ENCODE measurements at places on chromosomes 7 and 10.

- DNase-seq, result no peak
Measured at GRCh38 chr7:47634273-47634672, 52.4 kb upstream of the TNS3 start.

DNA sequence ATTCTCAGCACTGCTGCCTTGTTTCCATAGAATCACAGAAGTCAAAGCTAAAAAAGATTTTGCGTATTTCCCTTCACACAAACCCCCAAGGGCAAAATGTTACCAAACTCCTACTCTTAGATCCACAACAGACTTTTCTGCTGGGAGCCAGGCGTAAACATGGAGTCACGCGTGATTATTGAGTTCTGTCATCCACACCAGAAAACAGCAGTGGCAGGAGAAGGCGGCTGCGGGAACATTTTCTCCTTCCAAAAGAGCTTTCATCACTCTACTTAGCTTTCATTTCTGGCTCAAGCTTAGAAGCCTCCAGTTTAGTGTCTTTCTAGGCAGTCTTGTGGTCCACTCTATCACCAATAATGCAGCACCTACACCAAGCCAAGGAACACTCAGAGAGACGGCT, 712.9 kb upstream of the NRP1 start:
- DNase-seq, result no peak

GRCh38 chr7:36571190-36571560, 153.1 kb downstream of the AOAH start:
- DNase-seq, result no peak

GRCh38 chr7:131170440-131171271, 157.0 kb upstream of the MKLN1 start:
- DNase-seq, result no peak

All from stimulated activated CD8-positive, alpha-beta memory T cell treated with anti-CD3 and anti-CD28 coated beads, Interleukin-2, amount 100 ng/mL, for 1 hour (primary cell).